ENCODE measurements at places on chromosomes 4 and X.

- DNase-seq: no peak
Observed at GRCh38 chr4:47505666-47506065, 20.6 kb downstream of the ATP10D start.

DNA sequence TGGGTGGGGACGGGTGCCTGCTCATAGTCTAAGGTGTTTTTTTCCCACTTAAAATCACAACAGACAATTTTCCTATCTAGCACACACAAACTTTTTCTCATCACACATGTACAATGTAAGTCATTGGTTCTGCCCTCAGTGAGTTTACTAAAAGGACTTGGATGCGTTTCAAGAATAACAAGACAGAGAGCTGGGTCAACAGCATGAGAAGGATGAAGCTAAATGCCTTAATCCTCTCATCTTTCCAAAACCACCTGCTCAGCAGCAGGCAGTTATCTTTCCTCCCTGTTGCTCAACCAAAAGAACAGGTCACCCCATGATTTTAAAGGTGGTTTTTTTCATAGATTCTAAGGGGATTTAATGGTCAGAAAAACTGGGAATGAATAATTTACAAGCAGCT is 40.1 kb downstream of the OFD1 start:
- DNase-seq: no peak

- DNase-seq: no peak
Observed at GRCh38 chr4:187027272-187027671, 303.6 kb upstream of the FAT1 start.

DNA sequence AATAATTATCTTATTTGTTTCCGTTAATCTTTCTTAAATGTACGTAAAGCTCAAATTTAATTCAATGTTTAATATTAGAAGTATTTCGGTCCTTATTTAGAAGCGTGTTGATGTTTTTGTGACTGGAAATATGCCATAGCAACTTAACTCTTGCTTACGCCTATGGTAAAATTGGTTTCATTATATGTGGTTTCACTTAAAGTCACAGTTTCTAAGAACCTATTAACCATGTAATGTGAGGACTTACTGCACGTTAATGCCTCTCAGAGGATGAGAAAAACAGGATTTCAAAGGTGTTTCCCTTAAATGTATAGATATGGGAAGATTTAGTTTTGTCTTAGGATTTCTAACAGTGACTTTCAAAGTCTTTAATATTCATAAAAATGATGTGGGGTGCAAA is 206.4 kb upstream of the IL15 start:
- DNase-seq: no peak

DNA sequence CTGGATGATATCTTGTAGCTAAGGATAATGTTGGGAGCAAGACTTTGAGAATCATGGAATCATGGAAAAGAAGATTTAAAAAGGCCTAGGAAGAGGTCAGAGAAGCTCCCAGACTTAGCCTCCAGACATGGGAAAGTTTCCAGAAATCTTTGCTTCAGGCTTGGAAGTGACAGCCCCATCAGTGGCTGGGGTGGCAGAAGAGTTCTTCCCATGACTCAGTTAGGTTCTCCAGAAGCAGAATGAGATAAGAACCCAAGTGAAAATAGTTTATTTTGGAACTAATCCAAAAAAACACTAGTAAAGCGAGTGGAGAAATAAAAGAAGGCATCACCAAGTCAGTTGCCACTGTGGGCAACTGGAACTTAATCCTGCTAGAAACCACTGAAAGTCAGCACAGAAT is 506.9 kb downstream of the MID1IP1 start:
- no peak for DNase-seq

- peak; percentile 53 for DNase-seq
Observed at GRCh38 chr4:140103676-140104075, 50.3 kb downstream of the MAML3 start.

DNA sequence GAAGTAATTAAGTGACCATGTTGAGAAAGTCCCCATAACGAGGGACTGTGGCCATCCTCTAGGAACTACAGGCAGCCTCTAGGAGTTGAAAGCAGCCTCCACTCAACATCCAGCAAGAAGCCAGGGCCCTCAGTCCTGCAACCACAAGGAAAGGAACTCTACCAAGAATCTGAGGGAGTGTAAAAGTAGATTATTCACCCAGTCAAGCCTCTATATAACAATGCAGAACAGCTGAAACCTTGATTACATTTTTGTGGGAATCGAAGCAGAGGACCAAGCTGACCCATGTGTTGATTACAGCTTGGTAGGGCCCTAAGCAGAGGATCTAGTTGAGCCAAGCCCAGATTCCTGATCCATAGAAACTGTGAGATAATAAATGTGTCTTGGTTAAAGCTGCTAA is 17.1 kb downstream of the RPS6KA6 start:
- DNase-seq: no peak

DNA sequence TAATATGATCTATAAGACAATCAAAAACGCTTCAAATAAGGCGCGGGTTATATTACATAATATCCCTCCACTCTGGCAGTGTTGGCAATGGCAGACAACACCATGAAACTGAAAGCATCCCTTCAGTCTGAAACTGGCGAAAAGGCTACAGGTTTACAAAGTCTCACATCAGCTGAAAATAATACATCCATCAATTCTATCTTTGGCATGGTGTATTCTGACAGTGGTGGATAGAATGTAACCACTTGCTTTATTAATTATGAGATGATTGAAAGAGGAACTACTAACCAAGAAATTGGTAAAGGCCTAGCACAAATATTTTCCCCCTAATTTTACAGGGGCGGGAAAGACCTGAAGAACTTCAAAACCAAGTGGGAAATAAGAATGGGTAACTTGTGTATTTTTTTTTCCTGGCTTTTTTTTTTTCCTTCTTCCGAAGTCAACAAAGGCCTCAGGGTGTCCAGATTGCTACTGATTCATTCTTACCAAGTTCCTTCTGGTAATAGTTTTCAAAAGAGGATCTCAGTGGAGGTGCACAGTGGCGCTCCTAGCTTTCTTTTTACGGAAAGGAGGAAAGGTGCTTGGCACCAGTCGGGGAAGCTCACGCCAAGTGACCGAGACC is 728 bp downstream of the UBA6 start:
- DNase-seq: peak; percentile 53

DNA sequence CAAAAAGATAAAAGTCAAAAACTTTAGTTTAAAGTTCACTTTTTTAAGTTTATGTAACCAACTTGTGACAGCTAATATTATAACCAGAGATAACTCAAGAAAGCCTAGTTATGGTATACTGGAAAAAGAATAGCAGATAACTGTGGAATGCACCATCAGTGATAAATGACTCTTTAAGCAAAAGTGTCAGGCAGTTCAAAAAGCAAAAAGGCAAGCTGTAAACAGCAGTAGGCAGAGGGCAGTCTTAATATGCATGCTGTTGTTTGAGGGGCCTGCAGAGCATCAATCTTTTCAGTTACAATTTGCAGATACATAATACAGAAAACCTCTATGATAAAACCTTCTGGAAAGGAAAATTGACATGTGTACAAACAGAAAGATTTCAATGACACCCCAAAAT is 81.8 kb upstream of the JADE1 start:
- DNase-seq: no peak

- no peak for DNase-seq
Observed at GRCh38 chr4:33262824-33263223, 2542.7 kb downstream of the PCDH7 start.

DNA sequence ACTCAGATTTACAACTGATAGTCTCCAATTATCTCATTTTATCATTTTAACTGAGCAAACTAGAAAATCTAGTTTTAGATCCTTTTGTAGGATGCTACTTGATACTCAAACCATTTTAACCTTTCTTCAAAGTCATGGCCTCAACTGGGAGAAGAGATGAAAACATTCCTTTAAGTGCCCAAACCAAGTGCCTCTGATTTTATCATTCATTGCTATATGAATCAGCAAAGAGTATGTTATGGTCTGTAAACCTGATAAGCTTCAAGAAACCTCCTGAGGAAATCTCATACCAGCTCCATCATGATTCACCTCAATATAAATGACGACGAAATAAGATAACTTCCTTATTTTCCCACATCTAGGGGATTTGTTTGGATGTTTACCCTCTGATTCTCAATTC is 119.9 kb downstream of the FAM13A start:
- DNase-seq: no peak

DNA sequence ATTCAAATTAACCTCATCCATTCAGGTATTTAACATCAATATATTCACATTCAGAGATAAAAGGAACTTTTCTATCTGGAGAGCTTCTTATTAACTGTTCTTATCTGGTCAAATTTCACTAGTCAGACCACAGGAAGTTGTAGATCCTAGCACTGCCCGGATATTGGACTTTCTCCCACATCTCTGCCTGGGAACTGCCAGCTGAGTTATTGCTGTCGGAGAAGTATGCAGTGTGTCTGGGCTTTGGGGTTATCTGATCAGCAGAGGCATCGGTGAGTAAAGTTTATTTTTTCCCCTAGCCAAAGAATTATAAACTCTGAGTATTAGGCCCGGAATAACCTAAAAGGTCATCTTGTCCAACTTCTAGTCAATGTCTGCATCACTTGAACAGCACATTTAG is 45.1 kb downstream of the OR13H1 start:
- no peak for DNase-seq

- DNase-seq: no peak
Observed at GRCh38 chr4:95580226-95580625, 31.5 kb upstream of the UNC5C start.

GRCh38 chr4:76758290-76758882 is 139.6 kb downstream of the SOWAHB start:
- DNase-seq: peak; percentile 16

GRCh38 chr4:118171381-118171780 is 137.1 kb downstream of the NDST3 start:
- DNase-seq: no peak

DNA sequence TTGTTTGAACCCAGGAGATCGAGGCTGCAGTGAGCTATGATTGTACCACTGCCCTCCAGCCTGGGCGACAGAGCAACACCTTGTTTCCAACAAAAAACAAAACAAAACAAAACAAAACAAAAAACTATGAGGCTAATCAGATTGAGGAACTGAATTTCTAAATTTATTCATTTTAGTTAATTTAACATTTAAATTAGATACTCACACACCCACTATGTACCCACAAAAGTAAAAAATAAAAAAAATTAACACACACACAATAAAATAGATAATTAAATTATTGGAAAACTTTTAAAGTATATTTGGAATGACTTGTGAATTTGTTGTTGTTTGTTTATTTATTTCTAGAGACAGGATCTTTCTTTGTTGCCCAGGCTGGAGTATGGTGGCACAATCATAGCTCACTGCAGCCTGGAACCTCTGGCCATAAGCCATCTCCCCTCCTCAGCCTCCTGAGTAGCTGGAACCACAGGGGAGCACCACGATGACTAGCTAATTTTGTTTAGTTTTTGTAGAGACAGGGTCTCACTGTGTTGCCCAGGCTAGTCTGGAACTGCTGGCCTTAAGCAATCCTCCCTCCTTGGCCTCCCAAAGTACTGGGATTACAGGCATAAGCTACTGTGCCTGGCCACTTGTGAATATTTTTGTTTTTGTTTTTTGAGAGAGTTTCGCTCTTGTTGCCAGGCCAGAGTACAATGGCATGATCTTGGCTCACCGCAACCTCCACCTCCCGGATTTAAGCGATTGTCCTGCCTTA is 9.8 kb upstream of the ZNF157 start:
- DNase-seq: no peak

- DNase-seq: no peak
Observed at GRCh38 chr4:184806711-184807110, 19.1 kb downstream of the ACSL1 start.

GRCh38 chr4:3765271-3766035 is 732 bp upstream of the ADRA2C start:
- DNase-seq: no peak

DNA sequence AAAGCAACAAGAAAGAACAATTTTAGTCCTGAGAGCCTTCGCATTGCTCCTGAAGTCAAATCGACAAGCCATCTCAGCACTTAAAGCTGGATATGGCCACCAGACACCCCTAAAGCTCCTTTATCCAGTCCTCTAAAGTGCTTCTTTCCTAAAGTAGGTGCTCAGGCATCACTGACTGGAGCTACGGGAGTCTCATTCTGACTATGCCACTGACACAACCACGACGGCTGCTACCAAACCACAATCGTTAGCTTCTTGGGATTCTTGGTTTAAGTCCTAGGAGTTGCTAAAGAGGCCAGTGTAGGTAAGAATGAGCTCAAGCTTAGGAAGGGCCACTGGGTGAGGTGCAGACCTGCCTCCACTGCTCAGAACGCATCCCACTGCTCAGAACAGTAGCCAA is 1.0 kb downstream of the SLC10A6 start:
- no peak for DNase-seq

DNA sequence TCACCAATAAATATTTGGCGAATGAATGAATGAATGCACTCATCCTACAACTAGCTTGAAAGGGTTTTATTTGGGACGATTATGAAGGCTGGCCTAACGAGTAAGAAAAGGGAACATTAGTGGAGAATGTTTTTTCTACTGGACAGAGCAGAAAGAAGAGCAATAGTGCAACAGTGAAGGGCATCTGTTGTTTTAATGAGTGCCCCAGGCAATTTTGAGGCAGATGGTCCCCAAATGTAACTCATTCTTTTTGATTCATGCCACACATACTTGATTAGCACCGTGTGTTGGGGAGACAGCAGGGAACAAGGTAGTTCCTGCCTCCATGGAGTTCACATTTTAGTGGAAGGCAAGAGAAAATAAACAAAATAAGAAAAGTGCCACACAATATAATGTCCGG is 22.7 kb upstream of the INTS6L start:
- DNase-seq: no peak

GRCh38 chr4:5467111-5467510 is 241.2 kb downstream of the EVC2 start:
- no peak for DNase-seq

- DNase-seq: no peak
Observed at GRCh38 chr4:1771555-1772305, 21.4 kb upstream of the FGFR3 start.

DNA sequence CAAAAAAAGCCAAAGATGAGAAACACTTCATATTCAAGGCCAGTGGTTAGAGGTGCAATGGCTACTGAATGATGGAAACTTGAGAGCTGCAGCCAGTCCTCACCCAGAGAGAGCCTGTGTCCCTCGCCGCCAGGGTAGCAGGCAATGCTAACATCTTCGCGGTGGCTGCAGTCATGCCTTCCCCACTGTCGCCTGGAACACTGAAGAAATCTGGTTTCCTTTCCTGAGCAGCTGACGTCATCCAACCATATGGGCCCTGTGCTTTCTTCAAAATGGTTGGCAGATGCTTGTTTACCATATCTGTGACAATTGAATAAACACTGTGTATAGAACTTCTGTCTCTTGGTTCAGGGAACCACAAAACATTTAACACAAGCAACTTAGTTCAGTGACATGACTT is 39.7 kb downstream of the PRSS12 start:
- no peak for DNase-seq

GRCh38 chr4:115515366-115515765 is 401.9 kb upstream of the NDST4 start:
- DNase-seq: peak; percentile 1

DNA sequence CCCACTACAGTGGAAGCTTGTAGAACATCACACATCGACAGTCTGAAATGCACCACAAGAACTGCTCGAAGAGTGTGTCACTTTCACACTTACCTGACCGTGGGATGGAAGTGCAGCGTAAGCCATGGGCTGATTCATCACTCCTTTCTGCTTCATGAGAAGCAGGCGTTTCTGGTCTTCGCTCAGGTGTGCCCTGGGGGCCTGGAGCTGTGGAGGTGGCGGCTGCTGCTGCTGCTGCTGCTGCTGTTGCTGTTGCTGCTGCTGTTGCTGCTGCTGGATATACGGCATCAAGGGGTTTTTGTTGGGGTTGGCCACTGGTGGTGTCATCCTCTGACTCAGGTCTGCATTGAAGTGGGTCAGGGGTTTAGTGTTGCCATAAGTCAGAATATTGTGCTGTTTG is 223.6 kb downstream of the MGST2 start:
- DNase-seq: peak; percentile 69

All from inflammatory macrophage treated with lipopolysaccharide for 1 hour (primary cell).